Substantia nigra (tissue), 51 donors: ENCODE measurements at places on chromosomes 2 and 18.
A peak's percentile ranks its signal among the peaks of the same experiment; 100 is the strongest.

DNA sequence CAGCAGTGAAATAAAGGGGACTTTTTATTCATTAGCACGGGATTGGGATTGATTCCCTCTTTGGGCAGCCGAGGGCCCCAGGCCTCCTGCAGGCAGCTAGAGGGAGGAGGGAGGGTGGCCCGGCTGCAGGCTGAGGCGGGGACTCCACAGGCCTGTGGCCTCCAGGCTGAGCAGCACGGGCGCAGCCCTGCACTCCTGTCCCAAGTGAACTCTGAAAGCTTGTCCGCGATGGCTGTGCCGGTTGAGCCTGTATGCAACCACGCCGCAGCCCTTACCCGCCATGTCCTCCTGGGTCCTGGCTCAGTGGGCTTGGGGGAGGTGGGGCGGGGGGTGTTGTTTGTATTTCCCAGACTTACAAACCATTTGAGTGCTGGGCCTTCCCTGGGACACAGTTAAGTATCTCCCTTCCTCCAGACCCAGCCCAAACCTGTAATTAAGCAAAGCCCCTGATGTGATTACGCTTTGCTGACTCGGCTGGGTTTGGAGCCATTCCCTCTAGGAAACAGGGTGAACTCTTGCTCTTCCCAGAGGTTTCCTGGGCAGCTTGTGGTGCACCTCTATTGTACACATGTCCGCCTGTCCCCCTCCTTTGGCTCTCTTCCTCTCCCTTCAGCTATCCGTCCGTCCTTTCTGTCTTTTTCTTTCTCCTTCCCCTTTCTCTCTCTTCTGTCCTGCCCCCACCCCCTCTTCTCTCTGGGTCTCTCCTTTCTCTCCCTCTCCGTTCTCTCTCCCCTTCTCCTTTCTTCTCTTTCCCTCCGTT lies 5.3 kb downstream of the GLI2 start:
- no peak for DNase-seq

GRCh38 chr2:70116936-70117552 lies 29.8 kb downstream of the PCBP1 start:
- no peak for DNase-seq

DNA sequence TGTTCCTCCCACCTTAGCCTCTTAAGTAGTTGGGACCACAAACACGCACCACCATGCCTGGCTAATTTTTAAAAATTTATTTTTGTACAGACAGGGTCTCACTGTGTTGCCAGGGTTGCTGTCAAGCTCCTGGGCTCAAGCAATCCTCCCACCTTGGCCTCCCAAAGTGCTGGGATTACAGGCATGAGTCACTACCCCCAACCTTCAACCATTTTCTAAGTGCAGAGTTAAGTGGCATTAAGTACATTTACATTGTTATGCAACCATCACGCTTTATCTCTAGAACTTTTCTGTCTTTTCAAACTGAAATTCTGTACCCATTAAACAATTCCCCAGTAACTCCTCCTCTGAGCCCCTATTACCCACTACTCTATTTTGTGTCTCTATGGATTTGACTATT lies 45.9 kb upstream of the AFF3 start:
- DNase-seq: no peak

- DNase-seq: no peak
Measured at GRCh38 chr18:52730972-52731619, 391.1 kb downstream of the DCC start.

DNA sequence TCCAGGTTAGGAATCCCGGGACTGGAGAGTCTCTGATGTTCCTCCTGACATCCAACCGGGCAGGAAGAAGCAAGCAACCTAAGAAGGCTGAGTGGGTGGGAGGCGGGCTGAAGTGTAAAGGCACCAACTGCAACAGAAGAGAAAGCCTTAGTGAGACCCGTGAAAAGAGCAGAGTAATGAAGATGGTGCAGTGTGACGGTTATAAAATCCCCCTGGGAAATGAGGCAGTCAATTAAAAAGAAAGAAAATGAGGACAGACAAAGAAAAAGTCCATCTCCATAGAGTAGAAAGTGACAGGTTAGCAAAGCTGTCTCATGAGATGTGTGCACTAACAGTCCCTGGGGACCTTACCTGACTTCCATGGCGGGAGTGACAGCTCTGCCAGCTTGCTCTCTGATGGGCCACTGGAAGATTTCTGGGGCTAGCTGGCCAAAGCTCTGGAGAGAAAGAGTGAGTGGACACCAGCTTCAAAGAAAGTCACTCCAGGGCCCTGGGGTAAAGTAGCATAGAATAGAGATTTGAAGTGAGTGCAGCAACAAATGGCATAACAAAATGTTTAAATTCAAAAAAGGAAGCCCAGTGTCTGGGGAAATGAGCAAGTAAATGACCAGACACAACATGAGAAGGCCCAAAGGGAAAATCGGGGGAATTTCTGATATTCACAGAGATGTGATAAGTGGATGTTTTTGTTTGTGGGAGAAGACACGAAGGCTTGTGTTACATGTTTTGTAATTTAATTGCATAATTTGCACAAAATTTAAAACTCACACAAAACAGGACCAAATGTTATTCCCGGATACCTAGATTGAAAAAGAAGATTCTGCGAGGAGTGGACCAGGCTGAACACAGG lies 44.1 kb upstream of the IGFBP2 start:
- DNase-seq: no peak

DNA sequence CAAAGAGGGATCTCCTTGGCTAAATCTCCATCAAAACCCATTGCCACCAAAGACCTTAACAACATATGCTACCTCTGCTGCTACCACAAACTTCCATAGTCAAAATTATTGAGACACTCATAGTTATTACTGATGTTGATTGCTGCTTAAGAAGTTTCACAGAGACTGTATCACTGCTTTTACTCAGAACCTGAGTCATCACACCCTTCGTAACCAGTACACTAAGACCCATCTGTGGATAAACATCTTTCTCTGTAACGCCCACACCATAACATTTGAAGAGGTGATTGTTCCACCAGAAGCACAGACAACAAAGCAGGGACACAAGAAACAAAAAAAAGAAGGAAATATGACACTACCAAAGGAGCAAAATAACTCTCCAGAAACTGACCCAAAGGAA lies 1563.1 kb downstream of the LRP1B start:
- DNase-seq: no peak

DNA sequence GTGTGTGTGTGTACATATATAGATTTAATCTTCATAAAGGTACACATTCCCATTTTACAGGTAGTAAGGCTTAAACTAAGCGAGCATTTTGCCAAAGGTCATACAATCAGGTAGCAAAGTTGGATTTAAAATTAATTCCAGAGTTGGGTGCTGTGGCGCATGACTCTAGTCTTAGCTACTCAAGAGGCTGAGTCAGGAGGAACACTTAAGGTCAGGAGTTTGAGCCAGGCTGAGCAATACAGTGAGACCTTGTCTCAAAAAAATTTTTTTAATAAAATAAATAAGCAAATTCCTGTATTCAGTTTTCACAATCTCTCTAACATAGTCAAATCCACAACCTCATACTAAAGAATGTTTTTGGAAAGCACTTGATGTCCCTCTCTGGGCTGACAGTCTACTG lies 111.5 kb upstream of the LDLRAD4 start:
- DNase-seq: no peak

GRCh38 chr2:237465515-237466148 lies 21.4 kb upstream of the MLPH start:
- no peak for DNase-seq

GRCh38 chr18:26421503-26421902 lies 126.8 kb downstream of the KCTD1 start:
- no peak for DNase-seq

GRCh38 chr2:146652311-146652710 lies 1192.5 kb upstream of the ACVR2A start:
- no peak for DNase-seq

DNA sequence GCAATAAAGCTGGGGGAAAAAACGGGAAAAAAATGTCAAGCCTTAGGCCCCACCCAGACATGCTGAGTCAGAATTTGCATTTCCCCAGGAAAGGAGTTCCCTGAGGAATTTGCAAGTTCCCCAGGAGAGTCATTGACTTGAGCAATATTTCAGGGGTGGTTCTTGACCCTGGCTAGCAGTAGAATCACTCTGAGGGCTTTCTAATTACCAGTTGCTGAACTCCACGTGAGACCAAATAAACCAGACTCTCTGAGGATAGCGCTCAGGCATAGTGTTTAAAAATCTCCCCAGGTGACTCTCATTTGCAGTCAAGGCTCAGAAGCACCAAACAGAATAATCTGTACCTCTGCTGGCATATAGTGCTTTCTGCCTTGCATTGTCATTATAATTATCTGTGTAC lies 48.7 kb downstream of the C1QL2 start:
- no peak for DNase-seq

DNA sequence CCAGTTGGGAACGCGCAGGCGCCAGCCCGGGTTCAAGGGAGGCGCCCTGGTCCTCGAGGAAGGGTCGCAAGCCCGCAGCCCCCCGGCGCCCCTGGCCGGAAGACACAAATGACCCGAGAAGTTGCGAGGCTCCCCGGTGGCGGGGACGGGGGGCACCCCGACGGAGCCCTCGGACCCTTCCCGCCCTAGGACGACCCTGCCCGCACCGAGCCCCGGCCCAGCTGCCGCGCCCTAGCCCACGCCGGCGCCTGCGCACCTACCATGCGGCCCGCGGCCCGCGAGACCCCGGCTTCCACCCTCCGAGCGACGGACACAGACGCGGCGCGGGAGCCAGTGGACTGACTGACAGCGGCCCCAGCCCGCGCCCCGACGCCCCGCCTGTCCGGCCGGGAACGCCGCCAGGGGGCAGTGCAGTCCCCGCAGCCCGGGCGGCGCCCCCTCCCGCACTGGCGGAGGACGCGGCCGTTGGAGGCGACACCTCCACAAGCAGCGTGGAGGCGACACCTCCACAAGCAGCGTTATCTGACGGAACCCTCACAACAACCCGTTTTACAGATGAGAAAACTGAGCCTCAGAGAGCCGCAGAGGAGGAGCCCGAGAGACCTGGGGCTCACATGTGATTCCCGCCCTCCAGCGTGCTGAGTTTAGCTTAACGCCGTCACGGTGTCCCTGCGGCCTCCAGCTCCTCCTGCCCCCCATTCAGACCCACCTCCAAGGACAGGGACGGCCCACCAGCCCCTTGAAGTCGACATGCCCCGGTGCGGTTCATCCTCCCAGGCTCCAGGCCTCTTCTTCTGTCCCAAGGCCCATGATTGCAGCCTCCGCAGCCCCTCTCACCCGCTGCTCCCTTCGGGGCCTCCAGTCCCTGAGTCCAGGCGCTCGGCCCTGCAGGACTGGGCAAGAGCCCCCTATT lies at the start of gene NMUR1:
Gene NMUR1, minus strand, starts transcription at position 347 of the 913 bp plus-strand sequence. Its CDS starts 84 bp downstream, at position 263.
- no peak for DNase-seq

DNA sequence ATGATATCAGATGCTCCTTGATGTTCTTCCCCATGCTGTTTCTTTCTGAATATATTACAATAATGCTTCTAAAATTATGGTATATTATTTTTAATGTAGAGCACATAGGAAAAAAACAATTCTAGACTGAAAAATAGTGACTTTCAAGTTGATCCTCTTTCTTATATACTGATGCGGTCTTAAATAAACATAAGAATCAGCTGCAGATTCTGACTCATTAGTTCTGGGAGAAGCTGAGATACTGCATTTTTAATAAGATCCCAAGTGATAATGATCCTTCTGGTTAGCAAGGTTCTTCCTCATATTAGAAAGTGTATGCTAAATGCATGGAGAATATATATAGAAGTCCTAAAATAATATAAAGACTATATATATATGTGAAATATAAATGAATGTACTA lies 124.9 kb downstream of the XIRP2 start:
- no peak for DNase-seq

DNA sequence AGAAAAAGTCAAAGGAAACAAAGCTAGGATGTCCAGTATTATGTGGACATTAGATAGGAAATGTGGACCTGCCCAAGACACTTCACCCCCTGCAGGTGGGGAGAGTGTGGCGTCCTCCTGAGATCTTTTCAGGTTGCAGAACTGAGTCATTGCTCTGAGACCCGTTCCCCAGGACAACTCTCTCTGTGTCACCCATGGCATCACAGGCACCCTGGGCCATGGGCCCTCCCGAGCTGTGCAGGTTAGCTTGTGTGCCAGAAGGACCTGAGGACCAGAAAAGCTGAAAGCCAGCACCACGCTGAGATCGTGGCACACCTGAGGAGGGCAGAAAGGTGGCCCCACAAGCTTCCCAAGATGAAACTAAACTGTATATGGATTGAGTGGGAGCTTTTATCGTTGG lies 229.5 kb downstream of the AGAP1 start:
- DNase-seq: no peak

GRCh38 chr2:133569286-133569830 lies 1.1 kb upstream of the NCKAP5 start:
- no peak for DNase-seq

DNA sequence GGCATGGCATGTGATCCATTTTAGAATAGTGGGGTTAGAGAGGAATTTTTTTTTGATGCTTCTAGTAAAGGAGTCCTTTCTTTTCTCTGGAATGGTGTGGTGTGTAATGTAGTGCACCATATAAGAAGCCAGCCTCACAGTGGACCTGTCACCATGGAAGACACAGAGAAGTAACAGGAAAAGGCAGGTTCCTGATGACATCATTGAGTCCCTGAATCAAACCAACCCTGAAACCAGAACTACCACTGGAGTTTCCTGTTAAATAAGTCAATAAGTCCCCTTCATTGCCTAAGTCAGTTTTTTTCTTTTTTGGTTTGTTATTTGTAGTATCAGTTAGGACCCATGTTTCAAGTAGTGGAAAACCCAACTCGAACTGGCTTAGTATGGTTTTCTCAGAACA lies 11.9 kb downstream of the ADCYAP1 start:
- DNase-seq: no peak

GRCh38 chr18:46407486-46408166 lies 249.4 kb downstream of the LOXHD1 start:
- DNase-seq: no peak

DNA sequence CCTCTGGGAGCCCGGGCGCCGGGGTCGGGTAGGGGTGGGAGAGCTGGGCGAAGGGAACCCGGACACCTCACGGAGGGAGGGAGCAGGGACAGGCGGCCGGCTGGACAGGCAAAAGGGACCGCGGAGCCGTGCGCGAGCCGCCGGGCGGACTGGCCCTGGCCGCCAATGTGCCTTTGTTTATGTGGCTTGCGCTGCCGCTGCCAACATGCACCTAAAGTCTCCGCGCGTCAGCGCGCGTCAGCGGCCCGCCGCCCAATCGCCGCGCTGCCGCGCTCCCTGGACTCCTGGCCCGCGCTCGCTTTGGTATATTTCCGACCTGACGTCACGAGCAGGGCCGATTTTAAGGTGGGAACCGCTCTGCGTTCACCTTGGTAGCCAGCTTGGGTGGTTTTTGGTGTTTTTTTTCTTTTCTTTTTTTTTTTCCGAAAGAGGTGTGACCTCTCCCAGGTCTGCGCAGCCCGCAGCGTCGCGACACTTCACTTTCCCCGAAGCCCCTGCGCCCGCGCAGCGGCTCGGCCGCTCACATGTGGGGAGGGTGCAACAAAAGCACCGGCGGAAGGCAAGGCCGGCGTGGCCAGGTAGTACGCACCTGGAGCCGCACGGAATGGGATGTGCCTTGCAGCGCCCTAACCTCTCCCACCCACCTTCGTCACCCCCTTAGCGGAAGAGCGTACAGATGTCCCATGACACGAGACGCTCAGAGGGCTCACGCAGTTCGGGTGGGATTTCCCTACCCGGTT lies at the start of gene NR4A2:
Gene NR4A2, minus strand, starts transcription at position 188 of the 740 bp plus-strand sequence. CDS start 2,535 bp downstream, outside the sequence.
- peak; percentile 93 for DNase-seq
